Adrenal gland (tissue), 19 donors: ENCODE measurements at places on chromosomes 3 and 15. TPM values are rescaled to one million over a fixed set of nuclear protein-coding genes. Genes with fewer than 3 reads are reported as not detected.

ACOX2 gene
- 8.1 TPM for total RNA-seq

ALAS1 gene
- total RNA-seq, result 794 TPM

- H3K27ac ChIP-seq, result no peak overlapping the region
- no peak for DNase-seq
- H3K4me1 ChIP-seq, result no peaks in the 10 kb centered on the region
- H3K4me3 ChIP-seq, result no peak overlapping the region
- H3K27me3 ChIP-seq, result no peaks in the 10 kb centered on the region
- no peaks in the 10 kb centered on the region for H3K36me3 ChIP-seq
Measured at GRCh38 chr3:18562364-18563154, 137.4 kb upstream of the SATB1 start.

GRCh38 chr3:30181178-30181465 lies 425.3 kb upstream of the TGFBR2 start:
- no peaks in the 10 kb centered on the region for H3K27me3 ChIP-seq
- no peaks in the 10 kb centered on the region for H3K4me1 ChIP-seq
- no peaks in the 10 kb centered on the region for H3K36me3 ChIP-seq
- H3K27ac ChIP-seq, result no peak overlapping the region
- DNase-seq, result no peak

DNA sequence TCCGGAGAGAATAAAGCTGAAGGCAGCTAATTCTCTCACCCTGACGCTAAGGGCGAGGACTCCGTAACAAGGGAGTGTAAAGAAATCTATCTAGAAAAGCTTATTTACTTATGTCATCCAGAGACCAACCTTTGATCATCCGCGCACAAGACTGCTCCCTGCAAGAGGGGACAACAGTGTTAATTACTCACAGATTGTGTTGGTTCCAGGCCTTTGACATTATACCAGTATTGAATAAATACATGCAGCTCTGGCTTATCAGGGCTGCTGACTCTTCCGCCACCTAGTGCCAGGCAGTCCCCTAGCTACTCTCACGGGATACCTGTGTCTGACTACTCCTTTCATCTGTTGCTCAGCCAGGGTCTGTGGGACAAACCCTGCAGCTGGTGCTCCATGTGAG lies 211.7 kb downstream of the DTWD1 start:
- no peaks in the 10 kb centered on the region for H3K36me3 ChIP-seq
- H3K4me3 ChIP-seq, result no peak overlapping the region
- H3K4me1 ChIP-seq, result no peaks in the 10 kb centered on the region
- peak; percentile 35 for DNase-seq
- no peak overlapping the region for H3K27ac ChIP-seq

DNA sequence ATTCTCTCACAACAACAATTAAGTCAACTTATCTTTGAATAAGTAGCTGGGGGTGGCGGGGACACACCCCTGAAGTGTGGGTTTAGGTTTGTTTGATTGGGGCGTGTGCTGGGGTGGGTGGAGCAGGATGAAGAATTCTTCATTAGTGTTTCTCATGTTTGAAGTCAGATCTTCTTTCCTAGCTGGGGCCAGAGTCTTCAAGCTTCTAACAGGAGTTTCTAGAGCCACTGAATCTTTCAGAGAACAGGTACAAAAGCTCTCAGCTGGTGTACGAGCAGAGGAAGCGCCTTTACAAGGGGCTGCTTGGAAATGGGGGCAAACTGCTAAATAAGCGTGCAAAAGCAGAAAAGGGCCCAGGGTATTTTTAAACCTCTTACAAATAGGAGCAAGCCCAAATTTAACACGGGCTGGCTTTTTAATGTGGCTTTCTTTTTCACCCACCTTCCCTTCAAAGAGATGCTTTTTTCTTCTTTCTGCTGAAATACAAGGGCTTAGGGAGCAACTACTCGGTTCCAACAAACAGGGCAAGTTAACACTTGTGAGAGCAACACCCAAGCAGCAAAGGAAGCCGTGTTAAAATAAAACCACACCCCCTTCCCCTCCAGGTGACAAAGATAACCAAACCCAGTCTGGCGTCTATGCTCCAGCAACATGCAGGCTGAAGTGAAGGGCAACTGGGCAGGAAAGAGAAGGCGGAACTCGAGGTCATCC lies 86.9 kb upstream of the RASGRP1 start:
- no peaks in the 10 kb centered on the region for H3K4me1 ChIP-seq
- no peaks in the 10 kb centered on the region for H3K36me3 ChIP-seq
- H3K27me3 ChIP-seq, result peaks cover 5% of the 10 kb centered on the region
- no peak for DNase-seq

DNA sequence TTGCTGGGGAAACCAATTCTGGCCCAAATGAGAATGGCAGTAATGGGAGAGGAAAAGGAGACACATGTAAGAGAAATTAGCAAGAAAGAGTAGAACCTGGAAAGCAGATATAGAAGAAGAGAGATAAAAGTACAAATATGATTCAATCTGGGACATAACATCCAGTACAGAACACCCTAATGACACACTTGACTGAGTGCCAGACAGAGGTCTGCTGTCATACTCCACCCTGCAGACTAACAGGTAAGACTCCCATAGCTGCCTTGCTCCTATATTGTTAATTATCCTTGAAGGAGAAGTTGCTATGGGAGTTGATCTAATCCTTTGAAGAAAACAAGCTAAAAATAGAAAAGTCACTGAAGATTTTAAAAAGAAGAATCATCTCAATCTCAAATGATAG lies 21.1 kb downstream of the CCPG1 start:
- no peaks in the 10 kb centered on the region for H3K4me1 ChIP-seq
- DNase-seq, result no peak
- H3K27me3 ChIP-seq, result no peaks in the 10 kb centered on the region
- H3K36me3 ChIP-seq, result peaks cover 9% of the 10 kb centered on the region

DNA sequence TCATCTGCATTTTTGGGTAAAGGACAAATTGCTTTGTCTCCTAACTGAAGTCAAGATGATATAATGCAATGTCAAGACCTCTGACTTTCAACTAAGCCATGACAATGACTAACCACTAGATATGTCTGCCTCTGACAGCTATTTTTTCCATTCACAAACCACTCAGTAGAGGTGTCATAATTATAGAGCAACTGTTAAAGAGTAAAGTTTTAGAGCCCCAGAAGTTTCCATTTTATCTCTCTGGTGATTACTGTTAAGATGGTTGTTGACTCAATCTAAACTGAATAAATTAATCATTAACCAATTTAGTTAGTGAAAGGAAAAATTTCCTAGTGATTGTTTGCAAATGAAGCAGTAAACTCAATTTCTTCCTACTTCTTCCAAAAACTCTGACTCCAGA lies 779.9 kb downstream of the GRM7 start:
- no peak for DNase-seq
- H3K27ac ChIP-seq, result no peak overlapping the region
- H3K27me3 ChIP-seq, result no peaks in the 10 kb centered on the region
- no peak overlapping the region for H3K4me3 ChIP-seq

- H3K36me3 ChIP-seq, result no peaks in the 10 kb centered on the region
- H3K4me3 ChIP-seq, result no peak overlapping the region
- no peaks in the 10 kb centered on the region for H3K4me1 ChIP-seq
Measured at GRCh38 chr15:83656943-83657528, 3.1 kb downstream of the ADAMTSL3 start.

DNA sequence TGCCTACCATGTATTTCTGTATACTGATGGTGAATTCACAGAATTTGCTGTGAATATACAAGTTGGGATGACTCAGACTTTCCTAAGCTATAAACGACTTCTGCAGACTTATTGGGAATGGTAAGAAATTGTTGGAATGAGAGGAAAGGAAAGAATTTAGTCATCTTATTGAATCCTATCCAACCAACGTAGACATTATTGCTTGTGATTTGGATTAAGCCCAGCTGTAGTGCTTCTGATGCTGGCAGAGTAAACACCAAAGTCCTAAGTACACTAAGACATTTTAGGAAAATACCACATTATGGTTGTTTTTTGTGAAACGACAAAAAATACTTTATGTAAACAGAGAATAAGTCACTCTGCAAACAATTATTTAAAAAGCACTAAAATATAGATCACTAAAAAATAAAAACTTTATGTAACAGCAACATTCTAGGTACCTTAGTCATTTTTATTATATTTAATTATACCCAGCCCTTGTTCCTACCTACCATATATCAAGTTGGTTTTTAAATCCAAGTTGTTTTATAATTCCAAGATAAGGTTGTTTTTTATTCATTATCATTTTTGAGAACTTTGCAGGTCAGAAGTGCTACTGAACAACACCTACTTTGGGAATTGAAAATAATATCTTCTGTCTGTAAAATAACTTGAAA lies 99.2 kb upstream of the MLF1 start:
- H3K27me3 ChIP-seq, result no peaks in the 10 kb centered on the region
- no peaks in the 10 kb centered on the region for H3K4me1 ChIP-seq
- H3K4me3 ChIP-seq, result no peak overlapping the region
- no peak overlapping the region for H3K27ac ChIP-seq
- no peaks in the 10 kb centered on the region for H3K36me3 ChIP-seq

DNA sequence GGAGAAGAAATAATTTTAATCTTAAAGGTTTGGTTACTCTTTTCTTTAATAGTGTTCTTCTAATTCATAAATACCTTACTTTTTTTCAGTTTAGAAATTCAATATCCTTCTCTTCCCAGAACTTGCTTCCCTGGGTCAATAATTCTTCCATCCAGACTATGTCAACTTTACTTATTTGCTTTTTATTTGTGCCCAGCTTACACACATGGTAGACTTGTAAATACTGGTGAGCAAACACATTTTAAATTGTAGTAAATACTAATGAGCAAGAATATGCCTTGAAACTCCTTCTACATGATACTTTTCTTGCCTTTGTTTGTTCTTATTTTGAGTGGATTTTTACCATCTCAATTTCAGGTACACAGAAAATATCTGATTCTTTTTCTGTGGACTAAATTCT lies 33.7 kb downstream of the SST start:
- H3K27ac ChIP-seq, result no peak overlapping the region
- no peaks in the 10 kb centered on the region for H3K36me3 ChIP-seq

GRCh38 chr15:52206446-52206845 lies 15.3 kb upstream of the GNB5 start:
- no peaks in the 10 kb centered on the region for H3K36me3 ChIP-seq
- H3K4me3 ChIP-seq, result no peak overlapping the region
- no peaks in the 10 kb centered on the region for H3K27me3 ChIP-seq
- no peak for DNase-seq

- no peaks in the 10 kb centered on the region for H3K27me3 ChIP-seq
- DNase-seq, result no peak
- no peak overlapping the region for H3K4me3 ChIP-seq
- H3K36me3 ChIP-seq, result no peaks in the 10 kb centered on the region
- H3K4me1 ChIP-seq, result no peaks in the 10 kb centered on the region
- H3K27ac ChIP-seq, result no peak overlapping the region
Measured at GRCh38 chr3:37794646-37795045, 67.0 kb upstream of the CTDSPL start.

- H3K4me3 ChIP-seq, result no peak overlapping the region
- no peaks in the 10 kb centered on the region for H3K27me3 ChIP-seq
- no peaks in the 10 kb centered on the region for H3K36me3 ChIP-seq
- no peak overlapping the region for H3K27ac ChIP-seq
- H3K4me1 ChIP-seq, result no peaks in the 10 kb centered on the region
- DNase-seq, result no peak
Measured at GRCh38 chr3:95002438-95003046, 939.7 kb downstream of the NSUN3 start.

DNA sequence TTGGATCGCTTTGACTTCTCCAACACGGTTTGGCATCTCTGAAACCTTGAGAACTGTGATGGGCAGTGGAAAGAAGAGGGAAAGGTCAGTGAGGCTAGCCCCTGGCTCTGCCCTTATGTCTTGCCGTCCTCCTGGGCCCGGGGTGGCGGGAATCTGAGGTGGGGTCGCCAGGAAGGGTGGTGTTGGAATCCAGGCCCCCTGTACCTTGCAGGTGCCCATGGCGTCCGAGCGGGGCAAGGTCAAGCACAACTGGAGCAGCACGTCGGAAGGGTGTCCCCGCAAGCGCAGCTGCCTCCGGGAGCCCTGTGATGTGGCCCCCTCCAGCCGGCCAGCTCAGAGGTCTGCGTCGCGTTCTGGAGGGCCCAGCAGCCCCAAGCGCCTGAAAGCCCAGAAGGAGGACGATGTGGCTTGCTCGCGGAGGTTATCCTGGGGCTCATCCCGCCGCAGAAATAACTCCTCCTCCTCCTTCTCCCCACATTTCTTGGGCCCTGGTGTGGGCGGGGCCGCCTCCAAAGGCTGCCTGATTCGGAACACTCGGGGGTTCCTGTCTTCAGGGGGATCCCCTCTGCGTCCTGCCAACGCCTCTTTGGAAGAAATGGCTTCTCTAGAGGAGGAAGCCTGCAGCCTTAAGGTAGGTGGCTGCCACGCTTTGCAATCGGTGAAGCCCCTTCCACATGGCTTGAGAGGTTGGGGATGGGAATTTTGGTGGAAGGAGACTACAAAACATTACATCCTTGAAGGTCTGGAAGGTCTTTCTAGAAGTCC lies 907 bp downstream of the TATDN2 start:
- no peak overlapping the region for H3K4me3 ChIP-seq
- no peaks in the 10 kb centered on the region for H3K27me3 ChIP-seq
- peaks cover 16% of the 10 kb centered on the region for H3K36me3 ChIP-seq
- DNase-seq, result peak; percentile 21
- H3K4me1 ChIP-seq, result peaks cover 14% of the 10 kb centered on the region
- peak overlapping the region; percentile 98 for H3K27ac ChIP-seq

DNA sequence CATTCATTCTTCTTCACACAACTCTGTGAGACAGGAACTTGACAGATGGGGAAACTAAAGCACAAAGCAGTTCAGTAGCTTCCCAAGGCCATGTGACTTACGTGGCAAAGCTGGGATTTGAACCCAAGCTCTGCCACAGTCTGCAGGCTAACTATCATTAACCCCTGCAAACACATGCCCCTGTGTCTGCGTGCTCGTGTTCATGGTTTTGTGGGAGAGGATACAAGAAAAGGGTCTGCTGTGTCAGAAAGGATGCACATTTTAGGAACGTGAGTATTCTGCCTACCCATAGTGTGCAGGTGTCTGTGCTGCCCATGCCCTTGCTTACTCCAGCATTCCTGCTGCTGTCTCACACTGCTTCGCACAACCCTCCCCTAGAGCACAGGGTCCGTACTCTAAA lies 137.0 kb downstream of the CHDH start:
- no peaks in the 10 kb centered on the region for H3K36me3 ChIP-seq
- no peaks in the 10 kb centered on the region for H3K27me3 ChIP-seq
- no peak overlapping the region for H3K27ac ChIP-seq
- no peak for DNase-seq
- H3K4me1 ChIP-seq, result peaks cover 27% of the 10 kb centered on the region
- no peak overlapping the region for H3K4me3 ChIP-seq

- no peaks in the 10 kb centered on the region for H3K4me1 ChIP-seq
- no peaks in the 10 kb centered on the region for H3K27me3 ChIP-seq
- DNase-seq, result no peak
- no peaks in the 10 kb centered on the region for H3K36me3 ChIP-seq
Measured at GRCh38 chr3:16143861-16144447, 30.5 kb upstream of the GALNT15 start.

DNA sequence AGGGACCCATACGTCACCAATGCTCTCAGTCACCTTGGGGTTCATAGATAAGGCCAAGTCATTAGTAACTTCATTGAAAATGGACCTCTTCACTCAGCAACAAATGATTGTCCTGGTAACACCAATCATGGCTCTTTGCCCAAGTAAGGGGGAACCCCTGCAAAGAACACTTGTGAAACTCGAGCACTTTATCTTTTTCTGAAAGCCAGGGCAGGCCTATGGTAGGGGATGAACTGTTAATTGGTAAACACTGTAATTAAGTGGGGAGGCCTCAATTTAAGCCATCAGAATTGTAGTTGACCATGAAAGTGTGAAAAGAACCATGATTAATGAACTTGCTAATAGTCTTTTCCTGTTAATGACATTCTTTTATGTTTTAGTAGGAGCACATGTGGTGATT lies 73.3 kb downstream of the ABHD5 start:
- peaks cover 12% of the 10 kb centered on the region for H3K4me1 ChIP-seq
- H3K36me3 ChIP-seq, result no peaks in the 10 kb centered on the region
- no peak for DNase-seq
